Esophagus squamous epithelium (tissue), 5 donors: ENCODE measurements at places on chromosomes 6 and 20.

GRCh38 chr20:63737945-63738686, 1.5 kb upstream of the SLC2A4RG start:
- DNase-seq: no peak

GRCh38 chr6:13874191-13874549, 50.6 kb upstream of the RNF182 start:
- DNase-seq: no peak

DNA sequence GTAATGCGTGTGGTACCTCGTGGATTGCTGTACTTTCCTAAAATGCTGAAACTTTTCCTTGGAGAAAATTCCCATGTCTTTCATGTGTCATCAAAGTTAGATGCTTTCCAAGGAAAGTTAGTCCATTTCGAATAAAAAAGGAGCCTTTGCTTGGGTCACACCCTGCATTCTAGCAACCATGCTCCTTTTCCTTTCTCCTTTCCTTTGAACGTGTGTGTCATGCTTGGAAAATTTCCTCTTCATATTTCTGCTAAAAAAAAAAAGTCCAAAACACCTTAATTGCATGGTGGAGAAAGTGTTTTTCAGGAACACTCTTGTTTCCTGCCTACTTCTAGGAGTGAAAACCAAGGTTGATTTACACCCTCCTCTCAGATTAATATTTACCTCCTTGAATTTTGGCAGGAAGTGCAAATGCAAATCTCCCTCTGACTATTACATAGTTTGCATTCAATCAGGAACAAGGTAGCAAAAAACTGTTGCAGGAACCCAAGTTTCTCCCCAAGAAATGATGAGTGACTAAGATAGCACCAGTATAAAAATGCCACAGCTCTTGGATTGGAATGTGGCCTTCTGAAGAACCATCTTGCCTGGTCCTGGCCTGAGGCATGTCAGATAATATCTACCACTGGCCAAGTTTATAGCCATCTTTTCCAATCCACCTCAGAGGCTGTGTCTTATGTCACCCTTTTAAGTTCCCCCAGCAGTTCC, 590.6 kb downstream of the QKI start:
- DNase-seq: no peak

DNA sequence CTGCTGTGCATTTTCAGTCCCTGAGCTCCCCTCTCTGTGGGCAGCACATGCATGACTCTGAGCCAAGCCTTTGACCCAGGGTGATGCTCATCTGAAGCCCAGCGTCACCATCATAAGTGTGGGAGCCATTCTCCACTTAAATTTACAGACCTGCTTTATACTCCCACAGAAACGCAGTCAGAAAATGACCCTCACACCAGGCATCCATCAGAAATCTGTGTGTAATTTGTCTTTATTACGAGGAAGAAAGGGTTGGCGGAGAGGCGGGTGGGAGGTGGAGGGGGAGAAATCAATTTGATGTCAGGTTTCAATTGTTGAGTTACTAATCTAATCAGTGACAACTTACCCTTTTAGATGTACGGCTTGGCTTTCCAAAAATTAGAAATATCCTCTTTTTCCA, 353.6 kb downstream of the MAFB start:
- no peak for DNase-seq

- no peak for DNase-seq
Measured at GRCh38 chr20:49682278-49682677, 31.4 kb downstream of the B4GALT5 start.

DNA sequence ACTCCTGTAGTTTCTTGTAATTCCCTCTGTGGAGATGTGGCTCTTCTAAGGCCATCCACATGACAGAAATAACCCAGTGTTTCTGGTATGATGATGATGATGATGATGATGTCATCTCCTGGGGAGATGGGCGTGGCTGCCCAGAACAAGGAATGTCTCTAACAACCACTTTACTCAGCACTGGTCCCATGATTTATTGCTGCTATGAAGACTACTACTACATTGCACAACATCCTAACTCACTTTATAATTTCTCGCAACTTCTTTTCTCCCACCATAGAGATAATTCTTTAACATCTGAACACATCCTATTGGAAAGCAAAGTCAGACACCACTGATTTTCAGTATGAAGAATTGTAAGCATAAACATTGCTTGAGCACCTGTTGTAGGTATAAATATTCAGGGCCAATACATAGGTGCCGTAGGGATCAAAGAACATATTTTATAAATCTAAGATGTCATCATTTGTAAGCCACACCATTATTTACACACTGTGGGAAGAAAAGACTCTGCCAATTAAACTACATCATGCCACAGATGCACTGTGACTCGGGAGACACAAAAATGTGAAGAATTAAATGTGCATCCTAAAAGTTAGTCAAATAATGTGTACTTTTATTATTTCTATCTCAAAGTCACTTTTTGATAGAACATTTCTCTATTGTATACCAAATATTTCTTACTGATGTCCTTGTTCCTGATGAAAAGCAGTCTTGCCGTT, 6.4 kb downstream of the TPMT start:
- no peak for DNase-seq

DNA sequence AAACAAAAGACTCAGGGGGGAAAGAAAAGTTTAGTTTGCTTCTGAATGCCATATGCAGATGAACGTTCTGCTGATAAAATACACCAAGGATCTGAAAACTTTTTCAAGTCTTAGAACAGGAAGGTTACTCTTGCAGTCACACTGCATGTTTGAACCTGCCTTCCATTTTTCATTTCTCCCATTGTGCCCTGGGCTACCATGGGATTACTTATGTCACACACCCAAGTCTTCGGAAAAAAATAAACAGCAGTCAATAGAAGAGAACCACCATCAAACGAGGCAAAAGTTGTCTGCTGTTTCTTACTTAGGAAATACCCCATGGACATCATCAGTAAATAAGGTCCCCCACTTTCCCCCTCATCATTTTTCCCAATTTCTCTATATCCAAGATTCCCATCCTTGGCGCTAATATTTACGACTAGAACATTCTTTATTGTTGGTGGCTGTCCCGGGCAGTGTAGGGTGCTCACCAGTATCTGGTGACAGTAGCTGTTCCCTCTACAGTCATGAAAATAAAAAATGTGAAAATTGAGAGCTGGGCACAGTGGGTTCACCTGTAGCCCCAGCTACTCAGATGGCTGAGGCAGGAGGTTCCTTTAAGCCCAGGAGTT, 202.5 kb downstream of the BCAS1 start:
- no peak for DNase-seq

DNA sequence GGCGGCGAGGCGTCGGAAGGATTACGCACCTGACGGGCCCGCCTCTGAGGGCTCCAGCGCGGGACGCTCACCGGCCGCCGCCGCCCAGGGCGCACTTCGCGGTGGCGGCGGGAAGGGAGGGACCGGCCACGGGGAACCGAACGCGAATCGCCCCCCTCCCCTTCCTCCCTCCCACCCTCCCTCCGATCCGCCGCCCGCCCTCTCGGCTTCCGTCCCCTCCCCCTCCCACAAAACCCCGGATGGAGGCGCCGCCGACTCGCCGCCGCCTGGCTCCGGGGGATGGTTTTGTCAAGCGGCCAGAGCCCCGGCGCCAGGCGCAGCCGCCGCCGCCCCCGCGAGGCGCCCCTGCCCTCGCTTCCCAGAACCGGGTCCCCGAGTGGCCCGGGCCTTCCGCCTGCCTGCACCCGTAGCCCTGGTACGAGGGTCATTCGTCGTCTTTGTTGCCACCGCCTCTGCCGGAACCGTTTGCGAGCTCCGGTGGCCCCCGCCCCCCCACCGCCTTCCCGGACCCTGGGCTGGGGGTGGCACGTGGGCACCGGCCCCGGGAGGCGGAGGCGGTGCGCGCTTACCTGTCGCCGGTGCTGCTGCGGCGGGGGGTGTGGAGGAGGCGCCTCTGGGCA, 398 bp downstream of the ZBTB2 start:
- no peak for DNase-seq

- DNase-seq: no peak
Measured at GRCh38 chr6:37535428-37535758, 35.7 kb upstream of the CCDC167 start.

DNA sequence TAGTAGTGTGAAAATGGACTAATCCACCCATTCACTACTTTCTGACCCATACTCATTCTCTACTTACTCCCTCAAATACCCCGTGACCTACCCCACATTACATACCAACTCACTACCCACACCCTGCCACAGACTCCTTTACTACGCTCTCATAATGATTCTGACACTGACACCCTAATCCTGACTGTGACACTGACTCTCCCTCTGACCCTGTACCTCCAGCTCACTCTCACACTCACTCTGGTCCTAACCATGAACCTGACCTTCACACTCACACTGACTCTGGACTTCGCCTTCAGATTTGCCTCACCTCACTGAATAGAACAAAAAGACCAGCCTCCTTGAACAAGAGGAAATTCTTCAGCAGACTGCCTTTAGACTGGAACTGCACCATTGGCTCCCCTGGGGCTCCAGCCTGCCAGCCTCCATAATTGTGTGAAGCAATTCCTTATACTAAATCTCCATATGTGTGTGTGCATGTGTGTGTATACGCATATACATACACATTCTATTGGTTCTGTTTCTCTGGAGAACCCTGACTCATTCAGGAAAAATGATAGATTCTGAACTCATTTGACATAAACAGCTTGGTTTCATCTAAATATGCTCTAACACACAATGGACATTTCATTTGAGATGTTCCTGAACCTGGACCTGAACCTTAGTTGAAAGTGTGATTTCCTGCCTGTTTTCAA, 10.5 kb upstream of the ZNF343 start:
- DNase-seq: no peak

DNA sequence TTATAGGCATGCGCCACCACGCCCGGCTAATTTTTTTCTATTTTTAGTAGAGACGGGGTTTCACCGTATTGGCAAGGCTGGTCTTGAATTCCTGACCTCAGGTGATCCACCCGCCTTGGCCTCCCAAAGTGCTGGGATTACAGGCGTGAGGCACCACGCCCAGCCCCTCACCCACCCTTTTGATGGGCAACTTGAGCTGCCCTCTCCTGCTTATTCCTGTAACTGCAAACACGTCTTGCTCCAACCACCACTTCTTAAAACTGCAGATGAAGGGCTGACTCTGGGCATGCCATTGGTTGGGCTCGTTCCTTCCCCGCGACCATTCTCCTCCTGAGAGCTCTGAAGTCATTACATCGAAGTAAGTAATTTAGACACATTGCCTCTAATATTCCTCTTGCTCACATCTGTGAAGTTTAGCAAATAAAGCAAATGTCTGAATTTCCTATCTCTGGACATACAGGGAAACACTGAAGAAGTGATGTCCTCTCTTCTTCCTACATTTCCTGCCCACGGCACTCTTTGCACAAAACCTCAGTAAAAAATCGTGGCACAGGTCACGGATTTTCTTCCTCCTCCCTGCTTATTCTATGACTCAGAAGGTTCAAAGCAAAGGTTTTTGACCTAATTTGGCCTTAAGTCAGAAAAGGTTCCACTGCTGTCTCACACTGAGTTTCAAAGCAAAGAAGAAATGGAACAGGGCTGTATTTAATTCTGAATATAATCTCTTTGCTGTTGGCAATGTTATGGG, 117.5 kb downstream of the GMPR start:
- DNase-seq: no peak

DNA sequence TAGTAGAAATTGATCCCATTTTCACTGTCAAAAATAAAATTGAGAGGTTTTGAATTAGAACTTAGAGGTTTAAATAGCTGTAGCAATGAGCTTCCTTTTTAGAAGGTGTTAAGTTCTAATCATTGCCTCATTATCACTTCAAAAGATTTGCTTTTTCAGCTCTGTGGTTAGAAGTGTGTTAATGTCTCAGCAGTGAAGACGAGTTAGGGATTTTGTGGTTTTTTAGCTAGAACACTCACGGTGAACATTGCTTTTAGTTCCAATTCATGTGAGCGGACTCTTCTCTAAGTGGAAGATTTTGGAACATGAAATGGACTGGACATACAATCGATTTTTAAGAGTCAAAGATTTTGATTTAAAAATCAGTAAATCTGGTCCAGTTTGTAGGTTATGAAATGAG, 12.7 kb upstream of the IFNGR1 start:
- no peak for DNase-seq

DNA sequence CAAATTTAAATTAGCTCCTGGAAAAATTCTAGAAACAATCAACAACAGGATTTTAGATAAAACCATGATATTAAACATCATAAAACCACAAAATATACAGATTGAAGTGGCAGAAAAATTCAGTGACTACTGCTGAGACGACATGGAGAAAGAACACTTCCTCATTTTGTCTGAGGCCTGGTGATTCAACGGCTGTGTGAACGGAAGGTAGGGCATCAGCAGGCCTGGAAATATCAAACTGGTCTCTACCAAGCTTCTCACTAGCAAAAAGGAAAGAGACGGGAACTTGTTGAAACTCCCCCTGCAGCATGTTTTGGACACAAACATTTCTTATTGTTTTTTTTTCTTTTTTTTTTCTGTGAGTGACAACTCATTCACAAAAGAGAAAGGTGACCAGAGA, 58.0 kb upstream of the AHI1 start:
- DNase-seq: no peak

DNA sequence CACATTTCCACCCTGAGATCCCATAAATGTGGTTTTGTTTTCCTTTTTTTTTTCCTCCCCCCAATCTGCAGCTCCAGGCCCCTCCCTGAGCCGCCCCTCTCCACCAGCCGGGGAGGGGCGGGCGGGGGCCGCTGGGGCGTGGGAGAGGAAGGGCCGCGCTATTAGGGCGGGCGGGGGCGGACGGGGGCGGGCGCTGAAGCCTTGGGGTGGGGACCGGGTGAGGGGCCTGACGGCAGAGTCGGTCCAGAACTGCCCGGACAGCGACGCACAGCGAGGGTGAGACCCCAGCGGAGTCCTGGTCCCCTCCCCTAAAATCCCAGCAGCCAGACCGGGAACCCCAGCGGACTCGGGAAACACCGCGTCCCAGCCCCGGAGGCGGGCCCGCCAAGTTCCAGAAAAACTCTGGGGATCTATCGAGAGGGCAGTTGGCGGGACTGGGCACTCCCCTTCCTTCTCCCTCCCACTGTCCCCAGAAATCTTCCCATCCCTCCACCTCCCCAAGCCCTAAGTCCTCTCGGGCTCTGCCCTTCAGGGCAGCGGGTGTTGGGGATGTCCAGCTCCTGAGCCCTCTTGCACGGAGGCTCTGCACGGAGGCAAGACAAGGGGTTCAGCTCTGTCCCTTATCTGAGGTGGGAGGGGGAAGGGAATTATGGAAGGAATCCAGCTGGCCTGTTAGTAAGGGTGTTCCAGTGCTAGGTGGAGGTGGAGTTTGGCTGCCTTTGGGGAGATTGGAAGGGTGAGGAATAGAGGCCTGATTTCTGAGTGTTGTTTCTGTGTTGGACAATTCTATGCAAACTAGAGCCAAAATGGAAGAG, at the start of gene PRICKLE4:
TSS of gene PRICKLE4 (plus strand) at position 232 of the 815 bp plus-strand sequence. CDS start 2,692 bp downstream, outside the sequence.
- no peak for DNase-seq

DNA sequence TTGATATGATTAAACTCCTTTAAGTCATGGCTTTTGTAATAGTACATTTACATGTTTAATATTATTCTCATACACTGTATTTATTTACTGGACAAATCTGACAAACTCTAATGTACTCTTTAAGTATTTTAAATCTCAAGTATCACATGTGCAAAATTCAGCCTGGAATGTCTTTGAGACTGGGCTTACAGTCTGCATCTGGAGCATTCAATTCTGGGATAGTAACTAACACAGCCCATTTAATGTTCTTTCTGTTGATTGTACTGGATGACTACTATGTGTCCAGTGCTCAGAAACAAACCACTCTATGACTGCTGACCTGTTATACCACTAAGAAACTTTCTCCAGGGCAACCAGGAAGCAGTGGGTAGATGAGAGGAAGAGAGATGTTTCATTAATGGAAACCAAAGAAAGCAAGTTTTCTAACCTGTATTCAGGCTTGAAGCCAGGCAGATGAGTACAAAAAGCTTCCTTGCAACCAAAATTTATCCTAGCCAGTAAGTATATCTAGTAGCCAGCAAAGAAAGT, 26.8 kb downstream of the FBXL4 start:
- DNase-seq: no peak
